ENCODE measurements at places on chromosomes 6 and 20.

GRCh38 chr6:111552241-111552744 is 53.4 kb downstream of the TRAF3IP2 start:
- DNase-seq, result no peak

- no peak for DNase-seq
These were observed at the start of gene CTSZ for GRCh38 chr20:59006864-59007664. Gene CTSZ (minus strand): TSS chr20:59007254. CDS start chr20:59007128, 126 bp downstream.

GRCh38 chr6:138104618-138105213 is 2.5 kb downstream of the PERP start:
- no peak for DNase-seq

GRCh38 chr6:84749181-84749580 is 15.2 kb downstream of the TBX18 start:
- DNase-seq, result no peak

DNA sequence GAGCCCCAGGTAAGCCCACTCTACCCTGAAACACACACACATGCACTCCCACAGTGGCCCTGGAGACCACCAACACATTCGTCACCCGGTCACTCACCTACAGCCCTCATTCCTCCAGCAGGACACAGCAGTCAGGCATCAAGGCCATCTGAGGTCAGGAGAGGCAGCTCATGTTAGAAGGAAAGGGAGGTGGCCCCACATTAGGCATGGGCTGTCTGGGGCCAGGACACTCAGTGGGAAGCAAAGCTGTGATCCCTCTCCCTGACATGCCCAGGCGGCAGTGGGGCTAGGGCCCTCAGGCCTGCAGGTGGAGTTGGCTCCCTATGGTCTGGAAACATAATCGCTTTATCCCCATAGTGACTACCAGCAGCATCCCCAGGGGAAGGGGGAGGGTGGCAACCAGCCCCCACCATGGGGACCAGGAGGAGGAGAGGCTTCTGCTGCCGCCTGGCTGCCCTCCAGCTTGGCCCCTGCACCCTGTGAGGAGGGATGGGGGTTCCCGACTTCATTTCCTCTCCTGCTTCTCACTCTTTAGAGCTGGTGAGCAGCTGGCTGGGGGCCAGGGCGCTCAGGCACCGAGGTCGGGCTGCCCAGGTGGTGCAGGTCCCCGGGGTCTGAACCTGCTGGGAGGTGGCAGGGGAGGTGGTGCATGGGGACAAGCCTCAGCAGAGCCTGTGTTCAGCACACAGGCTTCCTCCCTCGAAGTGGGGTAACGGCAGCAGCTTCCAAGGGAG is 76.6 kb upstream of the CST7 start:
- DNase-seq, result no peak

DNA sequence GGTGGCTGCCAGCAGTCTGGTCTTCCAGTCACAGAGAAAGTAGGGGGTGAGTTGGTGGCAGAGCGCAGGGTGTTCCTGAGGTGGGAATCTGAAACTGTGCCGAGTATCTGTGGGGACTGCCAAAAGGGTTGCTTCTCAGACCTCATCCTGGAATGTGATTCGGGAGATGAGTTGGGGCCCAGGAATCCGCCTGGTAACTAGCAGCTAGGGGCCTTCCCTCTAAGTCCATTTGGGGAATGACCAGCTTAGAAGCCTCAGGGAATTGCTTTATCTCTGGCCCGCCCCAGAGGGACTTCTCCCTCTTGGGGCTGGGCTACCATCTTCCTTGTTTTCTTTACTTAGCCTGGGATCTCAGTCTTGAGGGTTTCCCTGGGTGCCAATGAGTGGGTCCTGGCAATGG is 49.6 kb downstream of the MOCS1 start:
- no peak for DNase-seq

- DNase-seq, result no peak
These were observed 2.6 kb downstream of the ID4 start for GRCh38 chr6:19839788-19840187.

DNA sequence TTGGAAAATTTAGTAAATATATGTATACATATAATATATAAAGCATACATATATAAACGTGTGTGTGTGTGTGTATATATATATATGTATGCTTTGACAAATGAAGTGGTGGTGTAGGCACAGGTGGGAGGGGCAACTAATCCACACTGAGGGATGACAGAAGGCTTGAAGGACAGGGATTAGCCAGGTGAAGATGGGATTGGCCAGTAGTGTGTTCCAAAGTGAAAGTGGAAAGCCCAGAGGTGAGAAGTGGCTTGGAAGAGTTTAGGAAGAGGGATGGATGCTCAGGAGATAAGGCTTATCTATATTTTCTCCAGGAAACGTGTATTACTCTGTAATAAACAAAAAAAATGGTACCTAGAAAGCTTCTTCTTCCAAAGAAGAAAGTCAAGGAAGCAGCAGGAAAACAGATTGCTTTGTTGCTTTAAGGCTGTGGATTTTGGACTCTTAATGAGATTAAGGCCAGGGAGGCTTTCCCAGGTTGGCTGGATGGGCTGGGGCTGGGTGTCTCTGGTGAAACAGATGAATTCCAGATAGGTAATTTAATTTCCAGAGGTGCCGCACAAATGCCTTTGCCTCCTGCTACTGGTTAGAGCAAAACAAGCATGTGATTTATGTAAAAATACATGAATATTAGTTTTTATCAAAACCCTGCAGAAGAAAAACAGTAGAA is 63.9 kb downstream of the JARID2 start:
- DNase-seq, result no peak

DNA sequence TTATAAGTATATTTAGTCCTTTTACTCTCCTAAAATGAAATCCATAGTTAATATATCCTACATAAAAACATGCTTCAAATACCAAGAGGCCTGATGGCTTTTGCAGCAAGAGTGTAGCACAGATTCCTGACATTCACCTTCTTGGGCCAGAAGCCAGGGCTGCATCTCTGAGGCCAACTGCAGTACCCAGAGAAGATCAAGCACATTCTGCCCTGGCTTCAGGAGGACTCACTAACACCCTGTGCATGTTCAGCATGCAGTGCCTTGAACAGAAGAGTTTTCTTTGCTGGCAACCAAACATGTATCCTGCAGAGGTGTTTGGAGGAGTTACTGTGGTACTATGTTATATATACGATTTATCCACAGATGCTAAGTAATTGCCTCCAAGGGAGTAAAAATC is 90.3 kb downstream of the FHL5 start:
- DNase-seq, result no peak

DNA sequence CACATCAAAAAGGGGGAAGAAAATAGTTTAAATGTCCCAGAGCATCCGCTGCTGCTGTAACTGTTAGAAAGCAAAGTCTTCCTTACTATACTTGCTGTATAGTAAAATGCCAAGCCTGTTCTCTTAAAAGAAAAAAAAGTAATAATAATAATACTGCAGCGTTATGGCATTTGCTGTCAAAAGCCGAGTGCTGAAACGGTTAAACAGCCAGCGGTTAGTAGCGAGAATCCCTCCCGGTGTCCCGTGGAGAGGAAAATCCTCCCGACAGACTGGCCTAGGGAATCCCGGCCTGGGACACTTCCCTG is 19.5 kb upstream of the NFATC2 start:
- no peak for DNase-seq

- DNase-seq, result no peak
These were observed 93.9 kb downstream of the RNASET2 start for GRCh38 chr6:166862287-166862977.

DNA sequence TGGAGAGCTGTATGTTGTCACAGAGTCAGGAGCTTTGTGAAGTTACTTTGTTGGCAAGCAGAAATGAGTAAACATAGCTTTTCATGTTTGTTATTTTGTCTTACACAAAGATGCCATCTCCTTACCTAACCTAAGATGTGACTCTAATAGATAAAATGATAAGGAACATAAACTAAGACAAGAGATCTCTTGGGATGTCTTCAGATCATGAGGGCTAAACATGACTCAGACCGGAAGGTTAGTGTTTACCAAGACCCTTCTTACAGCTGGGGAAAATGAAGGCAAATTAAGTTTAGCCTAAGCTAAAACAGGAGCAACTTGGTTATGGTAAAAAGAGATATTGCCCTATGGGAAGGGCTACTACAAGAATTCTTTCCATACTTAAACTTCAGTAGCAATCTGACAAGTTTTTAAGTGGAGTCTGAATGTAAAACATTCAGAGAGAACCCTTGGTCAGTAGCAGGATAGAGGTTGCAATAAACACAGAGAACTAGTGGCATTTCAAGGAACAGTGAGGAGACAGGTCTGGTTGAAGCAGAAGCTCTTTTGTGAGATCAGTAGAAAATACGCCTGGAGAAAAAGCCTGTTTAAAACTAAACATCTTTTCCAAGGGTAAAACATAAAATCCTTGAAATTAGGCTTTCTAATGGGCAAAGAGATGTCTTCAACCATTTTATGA is 29.9 kb downstream of the SGK1 start:
- DNase-seq, result no peak

DNA sequence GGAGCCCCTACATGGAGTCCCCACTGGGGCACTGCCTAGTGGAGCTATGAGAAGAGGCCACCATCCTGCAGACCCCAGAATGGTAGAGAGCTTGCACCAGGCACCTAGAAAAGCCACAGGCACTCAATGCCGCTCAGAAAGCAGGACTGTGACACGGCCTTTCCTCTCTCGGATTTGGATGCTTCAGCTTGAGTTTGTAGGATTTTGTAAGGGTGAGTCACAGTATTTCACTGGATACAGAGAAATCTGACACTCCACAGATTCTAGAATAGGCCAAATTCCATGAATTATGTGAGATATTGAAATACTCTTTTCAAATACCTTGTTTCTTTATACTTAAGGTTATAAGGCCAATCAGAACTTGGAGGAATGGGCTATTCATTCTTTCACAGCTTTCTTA is 424.5 kb downstream of the HTR1B start:
- no peak for DNase-seq

GRCh38 chr6:101876431-101876830 is 482.9 kb downstream of the GRIK2 start:
- no peak for DNase-seq

- no peak for DNase-seq
These were observed 14.8 kb downstream of the MDFI start for GRCh38 chr6:41652866-41653652.
